HS-5 (cell line): ENCODE measurements at places on chromosomes 12 and 14.

DNA sequence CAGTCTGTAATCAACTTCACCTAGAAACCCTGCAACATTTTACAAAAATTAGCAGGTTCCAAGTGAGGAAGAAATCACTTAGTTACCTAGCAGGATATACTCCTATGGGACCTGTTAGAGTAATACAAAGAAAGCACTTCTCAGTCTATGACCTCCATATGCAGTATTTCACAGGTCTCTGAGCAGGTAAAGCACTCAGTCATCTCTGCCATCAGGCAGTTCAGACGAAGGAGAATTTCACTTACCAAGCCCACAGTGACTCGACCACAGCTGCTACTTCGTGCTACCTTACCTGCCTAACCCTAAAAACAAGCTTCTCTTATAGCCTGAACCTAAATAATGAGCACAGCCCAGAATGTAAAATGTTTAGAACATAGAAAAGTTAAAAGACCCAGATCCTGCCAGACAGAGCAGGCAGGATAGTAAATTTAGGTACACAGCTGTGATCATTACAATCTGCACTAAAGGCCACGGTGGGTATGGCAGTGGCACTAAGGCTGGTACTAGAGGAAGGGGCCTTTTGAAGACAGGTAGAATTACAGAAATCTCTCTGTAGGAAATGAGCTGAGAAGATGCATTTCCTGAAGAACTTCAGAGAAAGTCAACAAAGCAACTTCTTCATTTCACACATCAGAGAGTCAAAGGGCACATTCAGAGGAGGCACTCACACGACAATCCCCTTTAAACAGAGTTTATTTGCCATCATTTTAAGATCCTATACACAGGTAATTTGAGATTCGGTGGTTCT, 35.7 kb downstream of the DCAF5 start:
- DNase-seq: no peak

- no peak for DNase-seq
These were observed 65.9 kb upstream of the JDP2 start for GRCh38 chr14:75361751-75362433.

DNA sequence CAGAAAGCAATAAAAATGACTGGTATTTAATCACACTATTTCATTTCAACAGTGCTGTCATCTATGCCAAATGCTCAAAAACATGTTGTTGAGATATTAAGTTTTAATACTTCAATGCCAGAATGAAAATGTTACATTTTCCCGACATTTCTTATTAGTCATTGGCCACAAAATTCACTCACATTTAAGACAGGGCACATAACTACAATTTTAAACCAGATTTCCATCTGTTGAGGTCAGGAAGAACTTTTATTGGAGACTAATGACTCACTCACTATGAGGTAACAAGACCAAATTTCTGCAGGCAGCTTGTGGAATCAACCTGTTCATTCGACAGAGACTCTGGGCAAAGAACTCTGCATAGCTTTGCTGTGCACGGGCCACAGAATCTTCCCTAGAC, 36.8 kb downstream of the PPTC7 start:
- DNase-seq: peak; percentile 93

GRCh38 chr14:55123852-55124639, 5.0 kb upstream of the LGALS3 start:
- no peak for DNase-seq

DNA sequence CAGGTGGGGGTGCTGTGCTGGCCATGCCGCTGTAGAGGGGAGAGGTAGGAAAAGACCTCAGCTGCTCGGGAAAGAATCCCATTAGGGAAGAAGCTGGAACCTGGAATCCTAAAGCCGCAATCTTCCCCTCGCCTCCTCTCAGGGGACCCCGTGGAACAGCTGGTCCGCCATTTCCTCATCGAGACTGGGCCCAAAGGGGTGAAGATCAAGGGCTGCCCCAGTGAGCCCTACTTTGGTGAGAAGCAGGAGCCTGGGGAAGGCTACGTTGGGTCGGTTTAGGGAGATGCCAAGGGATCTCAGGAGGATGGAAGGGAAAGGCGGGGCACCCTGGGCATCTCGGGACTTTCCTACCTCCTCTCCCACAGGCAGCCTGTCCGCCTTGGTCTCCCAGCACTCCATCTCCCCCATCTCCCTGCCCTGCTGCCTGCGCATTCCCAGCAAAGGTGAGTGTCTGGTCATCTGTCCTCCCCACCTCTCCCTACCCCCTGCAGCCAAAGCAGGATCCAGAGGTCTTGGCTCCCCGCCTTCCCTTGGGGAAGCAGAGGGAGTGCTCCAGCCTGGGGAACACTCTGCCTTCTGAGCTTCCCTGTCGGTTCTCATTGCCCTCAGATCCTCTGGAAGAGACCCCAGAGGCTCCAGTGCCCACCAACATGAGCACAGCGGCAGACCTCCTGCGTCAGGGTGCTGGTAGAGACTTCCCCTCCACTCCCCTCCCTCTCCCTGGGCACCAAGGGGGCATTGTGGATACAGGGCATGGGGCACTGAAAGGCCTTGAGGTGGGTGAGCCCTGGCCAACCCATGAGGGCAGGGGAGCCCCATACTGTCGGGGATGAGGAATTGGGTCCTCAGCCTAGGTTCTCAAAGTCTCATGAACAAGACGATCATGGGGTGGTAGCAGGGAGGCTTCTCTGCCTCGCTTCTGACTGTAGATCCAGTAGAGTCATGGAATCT, 12.4 kb downstream of the TNS2 start:
- DNase-seq: no peak

DNA sequence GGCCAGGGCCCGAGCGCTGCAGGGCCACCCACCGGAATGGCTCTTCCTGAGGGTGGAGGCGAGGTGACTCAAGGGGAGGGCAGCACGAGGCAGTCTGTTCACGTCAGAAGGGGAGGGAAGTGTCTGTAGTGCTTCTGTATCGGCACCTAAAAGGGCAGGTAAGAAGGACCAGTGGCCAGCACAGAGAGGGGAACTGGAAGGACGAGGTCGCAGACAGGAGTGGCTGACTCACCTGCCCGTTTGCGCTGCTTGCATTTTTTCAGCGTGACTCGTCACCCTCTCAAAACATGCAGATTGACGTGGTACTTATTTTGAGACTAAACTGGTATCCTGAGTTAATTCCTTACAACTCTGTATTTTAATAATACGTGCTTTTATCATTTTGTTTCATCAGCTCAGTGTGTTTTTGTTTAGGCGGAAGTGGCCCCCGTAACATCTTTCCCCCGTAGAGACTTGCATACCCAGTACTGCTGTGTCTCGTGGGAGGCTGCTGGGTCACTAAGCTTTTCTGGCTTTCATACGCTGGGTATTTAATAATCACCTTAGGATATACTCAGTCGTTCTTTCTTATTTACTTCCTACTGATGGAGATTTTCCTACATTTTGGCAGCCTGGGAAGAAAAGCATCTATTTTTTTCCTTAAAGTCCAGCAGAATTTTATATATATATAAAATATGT, 26.4 kb downstream of the SFSWAP start:
- peak; percentile 42 for DNase-seq
